Ovary (tissue), 10 donors: ENCODE measurements at places on chromosomes 4 and X. TPM values are rescaled to one million over a fixed set of nuclear protein-coding genes. Genes with fewer than 3 reads are reported as not detected.

DNA sequence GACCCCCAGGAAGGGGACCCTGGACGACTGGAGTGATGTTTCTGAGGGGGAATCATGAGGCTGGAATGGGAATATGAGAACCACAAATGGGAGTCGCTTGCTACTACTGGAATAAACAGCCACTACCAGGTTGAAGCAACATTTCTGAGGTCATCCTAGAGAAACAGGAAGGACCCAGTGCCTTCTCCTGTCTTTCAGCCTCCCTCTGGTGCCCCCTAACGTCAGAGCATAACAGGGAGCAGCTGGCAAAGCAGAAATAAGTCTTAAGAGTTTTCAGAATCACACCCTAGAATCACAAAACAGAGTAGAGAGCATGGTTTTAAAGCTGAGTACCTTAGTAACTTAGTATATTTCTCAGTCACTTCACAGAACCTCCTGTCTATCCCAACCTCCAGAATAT lies 347.8 kb upstream of the PITX2 start:
- H3K27ac ChIP-seq: no peak overlapping the region
- H3K4me3 ChIP-seq: no peak overlapping the region
- no peaks in the 10 kb centered on the region for H3K27me3 ChIP-seq
- no peaks in the 10 kb centered on the region for H3K4me1 ChIP-seq

- H3K27ac ChIP-seq: no peak overlapping the region
- no peak overlapping the region for H3K4me3 ChIP-seq
- no peak for DNase-seq
Measured at GRCh38 chr4:71417150-71417549, 78.3 kb downstream of the SLC4A4 start.

Gene IL13RA2
- not detected for total RNA-seq

GRCh38 chr4:4758681-4759080 lies 100.8 kb upstream of the MSX1 start:
- DNase-seq: no peak
- H3K36me3 ChIP-seq: no peaks in the 10 kb centered on the region
- H3K4me3 ChIP-seq: no peak overlapping the region
- no peak overlapping the region for H3K27ac ChIP-seq

DNA sequence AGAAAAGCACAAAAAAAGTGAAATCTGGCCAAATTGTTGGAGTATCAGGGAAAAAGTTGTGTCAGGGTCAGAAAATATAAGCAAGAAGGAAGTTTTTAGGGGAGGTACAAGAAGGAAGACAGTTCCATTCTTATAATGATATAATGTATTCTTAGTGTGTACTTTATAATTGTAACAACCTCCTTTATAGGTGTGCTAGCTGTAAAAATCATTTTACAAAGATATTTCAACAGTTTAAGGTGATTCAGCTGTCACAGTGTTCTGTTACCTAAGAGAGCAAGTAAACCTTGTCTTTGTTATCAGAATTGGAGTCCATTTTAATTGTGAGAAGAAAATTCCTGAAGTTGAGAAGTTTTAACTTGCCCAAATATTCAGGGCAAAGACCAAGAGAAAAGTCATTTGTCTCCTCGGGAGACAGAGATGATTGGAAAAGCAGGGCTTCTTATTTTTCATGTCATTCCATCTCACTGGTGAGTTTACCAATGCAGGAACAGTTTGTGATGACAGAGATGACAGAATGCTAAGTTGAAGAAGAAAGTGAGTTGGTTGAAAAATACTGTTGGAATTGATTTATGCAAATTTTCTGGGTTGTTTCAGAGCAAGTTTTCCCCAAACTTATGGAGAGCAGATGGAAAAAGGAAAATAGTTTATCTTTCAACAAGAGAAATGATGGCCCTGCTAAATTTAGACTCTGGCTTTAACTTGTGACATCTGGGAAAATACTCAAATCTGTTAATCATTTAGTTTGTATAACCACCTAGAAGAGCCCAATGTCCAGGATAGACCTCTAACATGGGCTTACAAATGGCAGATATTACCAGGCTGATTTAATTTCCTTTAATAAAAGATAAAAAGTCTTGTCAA lies 14.8 kb downstream of the INTS6L start:
- no peaks in the 10 kb centered on the region for H3K27me3 ChIP-seq
- H3K36me3 ChIP-seq: no peaks in the 10 kb centered on the region
- no peak overlapping the region for H3K27ac ChIP-seq
- no peak for DNase-seq
- peaks cover 1% of the 10 kb centered on the region for H3K4me1 ChIP-seq

GRCh38 chrX:70444326-70444945 lies at the start of gene DLG3:
TSS of gene DLG3 (plus strand) at chrX:70444835. CDS start at chrX:70445202, 367 bp downstream.
- no peaks in the 10 kb centered on the region for H3K27me3 ChIP-seq
- H3K4me1 ChIP-seq: no peaks in the 10 kb centered on the region
- H3K27ac ChIP-seq: no peak within 1 kb of the TSS
- H3K36me3 ChIP-seq: no peaks in the 10 kb centered on the region

GRCh38 chr4:173169178-173169427 lies 492 bp downstream of the GALNT7 start:
- H3K36me3 ChIP-seq: no peaks in the 10 kb centered on the region
- peaks cover 2% of the 10 kb centered on the region for H3K4me1 ChIP-seq
- H3K27ac ChIP-seq: peak overlapping the region; percentile 90
- no peak for DNase-seq
- H3K4me3 ChIP-seq: peak overlapping the region; percentile 73

Gene CCDC110
- total RNA-seq: 3.3 TPM

Gene PAK3
- total RNA-seq: 4.8 TPM

Gene OPRPN
- not detected for total RNA-seq

DNA sequence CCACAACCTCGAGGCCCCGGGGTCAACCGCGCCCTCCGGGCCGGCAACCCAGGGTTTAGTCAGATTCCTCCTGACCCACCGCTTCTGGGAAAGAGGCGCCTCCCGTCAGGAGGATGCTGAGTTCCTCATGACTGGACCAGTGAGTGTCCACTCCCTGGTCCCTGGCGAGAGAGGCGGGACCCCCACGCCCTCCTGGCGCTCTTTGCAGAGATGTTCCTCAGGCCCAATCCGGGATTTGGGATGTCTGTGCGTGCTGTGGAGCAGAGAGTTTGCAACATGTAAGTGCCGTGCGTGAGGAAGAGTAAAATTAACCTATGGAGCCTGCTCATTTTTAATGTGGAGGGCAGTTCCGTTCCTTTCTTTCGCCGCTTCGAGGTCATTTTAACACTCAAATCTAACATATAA lies 824 bp upstream of the UGDH start:
- no peaks in the 10 kb centered on the region for H3K36me3 ChIP-seq
- no peak for DNase-seq
- peak overlapping the region; percentile 89 for H3K27ac ChIP-seq
- no peaks in the 10 kb centered on the region for H3K27me3 ChIP-seq

Gene EDA2R
- total RNA-seq: 5.9 TPM

- no peak overlapping the region for H3K4me3 ChIP-seq
- DNase-seq: no peak
- no peaks in the 10 kb centered on the region for H3K4me1 ChIP-seq
- no peaks in the 10 kb centered on the region for H3K36me3 ChIP-seq
- no peaks in the 10 kb centered on the region for H3K27me3 ChIP-seq
Measured at GRCh38 chr4:89509708-89510281, 202.2 kb upstream of the GPRIN3 start.

DNA sequence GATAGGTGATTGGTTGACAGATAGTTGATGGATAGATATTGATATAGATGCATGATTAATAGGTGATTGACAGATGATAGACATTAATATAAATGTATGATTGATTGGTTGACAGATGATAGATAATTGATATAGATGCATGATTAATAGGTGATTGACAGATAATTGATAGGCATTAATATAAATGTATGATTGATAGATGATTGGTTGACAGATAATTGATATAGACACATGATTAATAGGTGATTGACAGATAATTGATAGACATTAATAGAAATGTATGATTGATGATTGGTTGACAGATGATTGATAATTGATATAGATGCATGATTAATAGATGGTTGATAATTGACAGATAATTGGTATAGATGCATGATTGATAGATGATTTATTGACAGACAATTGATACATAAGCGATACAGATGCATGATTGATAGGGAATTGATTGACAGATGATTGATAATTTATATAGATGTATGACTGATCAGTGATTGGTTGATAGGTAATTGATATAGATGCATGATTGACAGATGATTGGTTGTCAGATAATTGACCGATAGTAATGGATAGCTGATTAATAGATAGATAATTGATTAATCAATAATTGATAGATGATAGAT lies 44.9 kb upstream of the PPP2R3B start:
- H3K4me1 ChIP-seq: no peaks in the 10 kb centered on the region
- H3K27me3 ChIP-seq: no peaks in the 10 kb centered on the region
- H3K27ac ChIP-seq: no peak overlapping the region
- no peaks in the 10 kb centered on the region for H3K36me3 ChIP-seq

DNA sequence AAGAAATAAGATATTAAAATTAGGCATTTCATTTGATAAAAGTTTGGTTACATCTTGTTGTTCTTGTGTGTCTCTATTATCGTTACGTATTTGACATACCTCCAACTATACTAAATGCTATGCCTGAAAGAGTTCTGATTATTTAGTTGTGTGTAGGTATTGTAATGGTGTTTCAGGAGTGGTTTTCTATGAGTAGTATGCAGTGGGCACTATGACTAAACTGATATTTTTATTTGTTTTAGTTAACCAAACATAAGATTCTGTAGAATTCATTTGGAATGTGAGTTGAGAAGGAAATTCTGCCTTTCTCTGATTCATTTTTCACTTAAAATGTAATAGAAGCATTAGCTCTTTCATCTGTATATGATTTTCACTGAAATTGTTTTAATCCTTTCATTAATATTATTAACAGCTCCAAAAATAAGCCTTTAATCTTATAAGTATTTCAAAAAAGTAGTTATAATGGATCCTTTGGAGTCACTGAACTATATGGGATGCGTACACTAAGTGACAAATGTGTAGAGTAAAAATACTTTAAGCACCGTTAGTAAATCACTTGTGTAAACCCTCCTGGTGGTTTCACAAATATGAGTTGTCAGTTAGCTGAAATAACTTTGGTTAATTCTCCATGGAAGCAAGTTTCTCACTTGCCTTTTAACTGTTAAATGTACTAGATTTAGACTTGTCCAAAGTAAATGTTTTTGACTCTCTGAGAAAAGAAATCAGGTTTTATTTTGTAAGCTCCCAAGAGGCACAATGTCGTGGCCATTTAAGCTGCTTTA lies 388.7 kb downstream of the ADGRL3 start:
- H3K27me3 ChIP-seq: no peaks in the 10 kb centered on the region
- H3K4me1 ChIP-seq: no peaks in the 10 kb centered on the region
- H3K27ac ChIP-seq: no peak overlapping the region

DNA sequence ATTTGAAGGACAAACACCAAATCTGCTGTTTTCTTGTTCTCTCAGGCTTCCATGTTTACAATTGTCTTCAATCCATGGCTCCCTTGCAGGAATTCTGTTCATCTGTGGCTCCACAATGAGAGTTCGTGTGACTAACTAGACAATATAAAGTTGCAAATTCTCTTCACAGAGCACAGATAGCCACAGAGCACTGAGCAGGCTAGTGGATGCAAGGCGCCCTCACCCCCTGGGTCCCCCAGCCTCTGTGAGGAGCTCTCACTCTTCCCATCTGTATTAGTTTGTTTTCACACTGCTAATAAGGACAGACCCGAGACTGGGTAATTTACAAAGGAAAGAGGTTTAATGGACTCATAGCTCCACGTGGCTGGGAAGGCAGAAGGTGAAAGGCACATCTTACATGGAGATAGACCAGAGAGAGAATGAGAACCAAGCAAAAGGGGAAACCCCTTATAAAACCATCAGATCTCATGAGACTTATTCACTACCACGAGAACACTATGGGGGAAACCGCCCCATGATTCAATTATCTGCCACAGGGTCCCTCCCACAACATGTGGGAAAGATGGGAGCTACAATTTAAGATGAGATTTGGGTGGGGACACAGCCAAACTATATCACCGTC lies 82.5 kb upstream of the STX18 start:
- no peaks in the 10 kb centered on the region for H3K4me1 ChIP-seq
- no peak overlapping the region for H3K27ac ChIP-seq
- no peak for DNase-seq
- no peaks in the 10 kb centered on the region for H3K27me3 ChIP-seq
- no peak overlapping the region for H3K4me3 ChIP-seq
- H3K36me3 ChIP-seq: no peaks in the 10 kb centered on the region

DNA sequence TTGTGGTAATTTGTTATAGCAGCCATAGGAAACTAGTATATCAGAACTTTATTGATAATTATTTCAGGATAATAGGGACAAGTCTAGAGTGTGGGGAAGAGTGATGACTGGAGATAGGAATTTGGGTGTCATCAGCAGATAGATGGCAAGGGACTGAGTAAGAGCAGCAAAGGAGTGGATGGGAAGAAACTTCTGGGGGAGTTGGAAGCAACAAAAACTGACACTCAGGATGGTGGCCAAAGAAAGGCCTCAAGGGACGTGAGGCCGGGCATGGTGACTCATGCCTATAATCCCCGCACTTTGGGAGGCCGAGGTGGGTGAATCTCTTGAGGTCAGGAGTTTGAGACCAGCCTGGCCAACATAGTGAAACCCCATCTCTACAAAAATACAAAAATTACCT lies 9.1 kb upstream of the SLC25A5 start:
- no peak overlapping the region for H3K27ac ChIP-seq
- H3K36me3 ChIP-seq: no peaks in the 10 kb centered on the region
- no peak overlapping the region for H3K4me3 ChIP-seq
- DNase-seq: no peak

DNA sequence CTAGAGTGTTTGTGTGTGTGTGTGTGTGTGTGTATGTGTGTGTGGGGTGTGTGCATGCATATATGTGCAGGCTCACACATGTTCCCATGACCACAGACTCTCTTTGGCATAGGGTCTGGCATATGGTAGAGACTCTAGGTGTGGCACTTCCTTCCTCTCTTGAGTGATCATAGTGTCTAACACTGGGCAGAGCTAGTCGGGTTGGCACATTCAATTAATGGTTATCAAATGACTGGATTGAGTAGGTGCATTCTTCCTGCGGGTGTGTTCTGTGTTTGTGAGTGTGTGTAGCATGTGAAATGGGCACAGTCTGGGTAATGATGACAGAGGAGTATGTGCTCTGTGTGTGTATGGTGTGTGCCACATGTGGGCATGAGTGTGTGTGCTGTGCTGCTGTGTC lies 106.5 kb downstream of the EFNB1 start:
- no peaks in the 10 kb centered on the region for H3K36me3 ChIP-seq
- no peaks in the 10 kb centered on the region for H3K4me1 ChIP-seq
- H3K4me3 ChIP-seq: no peak overlapping the region

GRCh38 chr4:169640261-169640870 lies 20.0 kb downstream of the CLCN3 start:
- H3K4me1 ChIP-seq: no peaks in the 10 kb centered on the region
- no peaks in the 10 kb centered on the region for H3K36me3 ChIP-seq
- no peaks in the 10 kb centered on the region for H3K27me3 ChIP-seq
- H3K4me3 ChIP-seq: no peak overlapping the region
- no peak for DNase-seq

Gene GPC3
- total RNA-seq: 14.7 TPM

DNA sequence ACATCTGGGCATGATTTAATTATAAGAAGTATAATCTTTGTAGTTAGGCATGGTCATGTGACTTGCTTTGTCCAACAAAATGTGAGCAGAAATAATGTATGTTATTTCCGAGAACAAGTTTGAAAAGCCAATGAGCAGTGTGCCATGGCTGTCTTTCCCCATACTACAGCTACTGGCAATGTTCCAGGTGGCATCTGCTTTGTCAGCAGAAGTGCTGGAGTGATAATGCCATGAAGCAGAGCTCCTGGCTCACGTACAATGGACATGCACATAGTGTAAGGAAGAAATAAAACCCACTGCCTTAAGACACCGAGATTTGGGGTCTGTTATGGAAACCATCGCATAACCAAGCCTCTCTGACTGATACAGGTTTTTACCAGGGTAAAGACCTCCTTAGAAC lies 212.6 kb upstream of the RASGEF1B start:
- no peak overlapping the region for H3K27ac ChIP-seq
- H3K4me3 ChIP-seq: no peak overlapping the region
- no peak for DNase-seq
- H3K4me1 ChIP-seq: no peaks in the 10 kb centered on the region
- H3K36me3 ChIP-seq: no peaks in the 10 kb centered on the region
- H3K27me3 ChIP-seq: no peaks in the 10 kb centered on the region

Gene DMRTC1
- total RNA-seq: 0.87 TPM
